IMR-90 (cell line): ENCODE measurements at places on chromosomes 5 and 9. TPM values are rescaled to one million over a fixed set of nuclear protein-coding genes. Genes with fewer than 3 reads are reported as not detected.

GRCh38 chr5:18712936-18713485 lies 1078.8 kb downstream of the TAF11L14 start:
- DNase-seq: no peak

GRCh38 chr9:136059321-136059791 lies 35.7 kb downstream of the NACC2 start:
- no peak for DNase-seq

The ACTBL2 gene
- total RNA-seq: 1.6 and 1.7 TPM in 2 replicates

DNA sequence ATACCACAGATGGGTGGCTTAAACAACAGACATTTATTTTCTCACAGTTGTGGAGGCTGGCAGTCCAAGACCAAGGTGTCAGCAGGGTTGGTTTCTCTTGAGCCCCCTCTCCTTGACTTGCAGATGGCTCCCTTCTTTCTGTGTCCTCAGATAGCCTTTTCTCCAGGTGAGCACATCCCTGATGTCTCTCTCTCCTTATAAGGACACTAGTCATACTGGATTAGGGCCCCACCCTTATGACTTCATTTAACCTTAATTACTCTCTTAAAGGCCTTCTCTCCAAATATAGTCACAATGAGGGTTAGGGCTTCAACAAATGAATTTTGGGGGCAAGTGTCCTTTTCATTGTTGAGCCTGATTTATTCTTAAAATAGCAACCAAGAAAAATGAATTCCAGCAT lies 14.7 kb downstream of the PTGER4 start:
- DNase-seq: no peak

GRCh38 chr9:100394816-100395215 lies 32.1 kb upstream of the MSANTD3 start:
- DNase-seq: peak; percentile 12

GRCh38 chr5:115869256-115869795 lies 27.6 kb downstream of the AP3S1 start:
- DNase-seq: no peak

DNA sequence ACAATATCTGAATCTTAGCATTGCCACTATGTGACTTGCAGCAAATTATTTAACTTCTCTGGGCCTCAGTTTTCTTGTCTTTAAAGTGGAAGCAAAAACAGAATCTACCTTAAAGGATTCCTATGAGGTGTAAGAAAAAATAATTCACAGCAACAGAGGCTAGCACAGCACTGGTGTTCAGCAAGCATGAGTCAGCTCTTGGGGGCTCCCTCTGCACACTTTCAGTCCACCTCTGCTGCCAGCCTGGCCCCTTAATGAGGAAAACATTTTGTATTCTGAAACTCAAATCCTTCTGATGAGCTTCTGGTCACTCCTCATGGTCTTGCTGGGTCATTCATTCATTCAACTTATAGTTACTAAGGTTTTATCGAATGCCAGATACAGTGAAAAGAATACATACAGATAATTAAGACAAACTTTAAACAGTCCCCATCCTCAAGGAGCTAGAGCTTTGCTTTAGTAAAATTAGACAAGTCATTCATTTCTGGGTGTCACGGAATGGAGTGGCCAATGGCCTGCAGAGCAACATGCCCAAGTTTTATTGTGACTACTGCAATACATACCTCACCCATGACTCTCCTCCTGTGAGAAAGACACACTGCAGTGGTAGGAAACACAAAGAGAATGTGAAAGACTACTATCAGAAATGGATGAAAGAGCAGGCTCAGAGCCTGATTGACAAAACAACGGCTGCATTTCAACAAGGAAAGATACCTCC lies 26.8 kb upstream of the IQGAP2 start:
- peak; percentile 33 for DNase-seq

DNA sequence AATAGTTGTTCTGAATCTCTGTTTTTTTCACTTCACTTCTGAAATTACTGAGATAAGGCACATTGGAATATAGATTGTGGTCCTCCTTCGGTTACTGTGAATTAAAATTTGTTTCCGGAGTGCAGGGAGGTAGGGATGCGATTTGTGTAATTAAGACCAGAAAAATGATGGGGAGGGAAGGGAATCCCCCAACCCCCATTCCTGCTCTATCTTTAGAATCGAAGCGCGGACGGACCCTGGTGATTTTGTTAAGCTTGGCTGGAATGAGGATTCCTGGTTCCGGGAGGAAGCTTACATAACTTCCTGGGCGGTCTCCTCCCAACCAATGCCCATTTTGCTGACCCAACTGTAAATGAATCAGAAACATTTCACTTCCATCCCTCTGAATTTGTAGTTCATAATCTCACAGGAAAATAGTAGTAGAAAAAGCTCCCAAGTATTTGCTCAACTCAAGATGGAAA lies 220.1 kb upstream of the MSX2 start:
- DNase-seq: no peak

DNA sequence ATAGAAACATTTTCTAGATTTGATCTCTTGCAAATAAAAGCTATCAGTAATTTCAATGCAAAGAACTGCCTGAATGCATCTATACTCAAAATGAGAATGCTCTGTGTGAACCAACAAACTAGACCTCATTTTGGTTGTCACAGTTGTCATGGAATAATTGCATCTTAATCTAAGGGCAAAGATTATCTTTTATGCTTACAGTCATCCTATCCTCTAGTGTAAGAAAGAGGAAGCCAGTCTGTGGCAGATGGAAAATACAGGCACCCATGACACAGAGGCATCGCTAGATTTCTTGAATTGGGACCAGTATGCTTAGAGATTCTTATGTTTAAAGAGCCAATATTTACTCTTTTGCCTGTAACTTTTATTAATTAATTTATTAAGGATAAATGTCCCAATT lies 95.0 kb downstream of the MACIR start:
- DNase-seq: no peak

DNA sequence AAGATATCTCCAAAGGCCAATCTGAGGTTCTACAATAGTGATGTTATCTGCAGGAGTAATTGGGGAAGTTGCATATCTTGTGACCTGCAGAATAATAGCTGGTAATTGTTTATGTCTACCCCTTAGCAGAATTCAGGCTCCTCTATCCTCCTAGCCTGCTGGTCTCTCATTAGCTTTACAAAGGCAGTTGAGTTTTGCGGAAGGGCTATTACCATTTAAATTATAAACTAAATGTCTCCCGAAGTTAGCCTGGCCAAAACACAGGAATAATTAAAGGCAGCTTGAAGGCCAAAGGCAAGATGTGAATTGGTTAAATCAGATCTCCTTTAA lies 168.7 kb downstream of the TTC39B start:
- no peak for DNase-seq

The LOX gene
- 261 and 277 TPM in 2 replicates for total RNA-seq

- DNase-seq: no peak
Measured at GRCh38 chr9:73647560-73647959, 495.9 kb downstream of the ANXA1 start.
